Nephron progenitor cell (in vitro differentiated cells): ENCODE measurements at places on chromosomes 11 and 22.

DNA sequence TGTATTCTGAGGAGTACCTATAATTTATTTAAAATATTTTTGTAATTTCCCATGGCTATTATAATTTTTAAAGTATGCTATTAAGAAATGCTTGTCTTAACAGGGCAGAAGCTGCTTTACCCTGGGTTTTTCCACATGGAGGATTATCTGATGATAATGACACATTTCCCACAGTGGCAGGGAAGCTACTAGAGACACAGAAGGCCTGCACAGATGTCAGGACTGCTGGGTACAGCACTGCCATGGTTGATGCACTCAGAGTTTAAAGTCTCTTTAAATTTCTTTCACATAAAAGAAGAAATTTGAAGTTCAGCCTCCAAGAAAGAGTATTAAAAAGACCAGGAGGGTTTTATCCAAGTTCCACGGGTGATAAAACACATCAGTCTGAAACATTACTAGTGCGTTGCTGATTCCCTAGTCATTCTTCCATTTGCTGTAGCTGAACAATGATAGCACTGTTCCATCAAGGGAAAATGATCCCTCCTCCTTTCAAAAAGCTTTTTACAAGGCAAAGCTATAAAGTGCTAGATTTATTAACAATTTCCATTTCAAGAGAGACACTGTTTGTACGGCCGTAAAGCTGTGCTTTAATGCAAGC lies 363.0 kb downstream of the CNTN5 start:
- no peak for DNase-seq

DNA sequence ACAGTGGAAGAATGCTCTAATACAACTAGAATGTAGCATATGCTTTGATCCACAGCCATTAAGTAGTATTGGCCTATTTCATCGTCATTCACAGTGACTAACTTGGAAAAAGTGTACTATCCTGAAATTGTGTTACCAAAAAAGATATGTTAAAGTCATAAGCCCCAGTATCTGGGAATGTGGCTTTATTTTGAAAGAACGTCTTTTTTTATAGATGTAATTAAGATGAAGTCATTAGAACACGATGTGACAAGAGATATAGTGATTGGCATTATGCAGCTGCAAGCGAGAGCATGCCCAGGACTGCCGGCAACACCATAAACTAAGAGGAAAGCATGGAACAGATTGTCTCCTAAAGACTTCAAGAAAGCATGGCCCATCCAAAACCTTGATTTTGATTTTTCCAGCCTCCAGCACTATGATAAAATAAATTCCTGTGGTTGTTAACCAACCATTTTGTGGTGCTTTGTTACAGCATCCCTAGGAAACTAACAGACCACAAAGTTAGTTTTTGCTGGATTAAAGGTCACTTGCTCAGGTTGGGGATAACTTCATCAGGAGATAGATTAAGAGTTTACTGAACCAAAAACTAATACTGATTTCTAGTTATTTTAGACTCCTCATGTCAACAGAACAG lies 870.6 kb upstream of the LRRC4C start:
- no peak for DNase-seq

- no peak for DNase-seq
These were observed 17.8 kb upstream of the OAF start for GRCh38 chr11:120192831-120193625.

DNA sequence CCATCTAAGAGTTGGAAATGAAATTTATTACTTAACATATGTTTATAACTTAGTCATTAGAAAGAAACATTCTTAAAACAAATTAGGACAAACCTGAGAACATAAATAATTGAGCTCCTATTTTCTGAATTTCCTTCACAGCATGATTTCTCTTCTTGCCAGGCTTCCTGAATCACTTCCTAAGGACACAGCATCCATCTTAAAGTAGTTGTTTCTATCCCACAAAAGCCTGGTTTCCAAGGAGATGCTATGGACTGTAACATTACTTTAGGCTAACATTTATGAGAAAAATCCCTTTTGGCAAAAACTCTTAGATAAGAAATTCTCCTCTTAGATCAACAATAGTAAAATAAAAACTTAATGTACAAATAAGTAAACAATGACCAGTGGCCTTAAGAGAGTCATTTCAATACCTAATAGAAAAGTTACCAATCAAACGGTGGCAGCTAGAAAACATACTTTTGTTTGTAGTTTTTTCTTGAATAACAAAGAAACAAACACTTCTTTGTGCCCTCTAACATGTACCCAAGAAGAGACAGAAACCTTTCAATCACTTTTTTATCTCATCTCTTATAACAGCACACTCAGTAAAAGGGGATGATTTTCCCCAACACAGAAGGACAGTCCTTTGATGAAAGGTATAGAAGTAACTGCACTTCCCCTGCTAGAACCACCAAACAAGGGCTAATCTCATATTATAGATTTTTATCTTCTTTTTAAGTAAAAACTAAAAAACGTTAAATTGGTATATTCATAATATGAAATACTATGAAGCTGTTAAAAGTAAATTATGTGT lies 74.5 kb downstream of the TTC28 start:
- no peak for DNase-seq

DNA sequence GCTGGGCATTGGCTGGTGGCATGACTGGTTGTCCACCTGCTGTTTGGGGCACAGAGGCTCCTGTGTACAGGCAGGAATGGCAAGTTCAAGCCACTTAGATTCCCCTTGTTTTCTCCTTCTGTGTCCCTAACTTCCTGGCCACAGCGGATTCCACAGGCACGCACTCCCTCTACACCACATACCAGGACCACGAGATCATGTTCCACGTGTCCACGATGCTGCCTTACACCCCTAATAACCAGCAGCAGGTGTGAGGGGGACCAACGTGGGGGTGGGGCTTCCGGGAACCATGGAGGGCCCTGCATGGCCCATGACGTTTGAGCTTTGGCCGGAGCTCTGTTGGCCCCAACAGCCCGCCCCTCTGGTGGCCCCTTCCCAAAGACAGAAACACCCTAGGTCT lies 7.8 kb downstream of the SIPA1 start:
- no peak for DNase-seq

GRCh38 chr11:106217456-106217855 lies 140.0 kb downstream of the AASDHPPT start:
- DNase-seq = no peak

- DNase-seq = peak; percentile 70
These were observed 21.3 kb upstream of the PIK3IP1 start for GRCh38 chr22:31313366-31314147.

DNA sequence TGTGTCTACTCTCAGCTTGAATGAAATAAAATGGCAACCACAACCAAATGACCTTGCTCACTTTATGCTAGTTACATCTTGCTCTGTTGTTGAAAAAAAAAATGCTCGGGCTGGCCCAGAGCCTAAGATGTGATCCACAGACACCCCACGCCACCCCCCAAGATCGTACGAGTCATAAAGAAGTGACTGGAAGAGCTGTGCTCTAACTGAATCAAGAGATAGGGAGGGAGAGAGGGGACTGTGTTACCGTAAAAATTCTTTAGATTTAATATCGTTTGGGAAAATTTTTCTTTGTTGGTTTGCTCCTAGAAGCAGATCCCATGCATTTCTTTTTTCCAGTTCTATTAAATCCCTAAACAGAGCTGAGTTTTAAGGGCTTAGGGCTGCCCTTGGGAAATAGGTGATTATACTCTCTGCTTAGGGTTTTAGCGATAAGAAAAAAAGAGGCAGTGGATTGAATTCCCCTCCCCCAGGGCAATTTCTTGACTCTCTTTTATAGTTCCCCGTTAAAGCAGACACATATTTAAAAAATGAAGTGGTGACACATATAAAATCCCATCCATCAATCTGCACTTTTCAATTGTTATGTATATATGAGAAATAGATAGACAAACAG lies 14.5 kb downstream of the MAML2 start:
- DNase-seq = no peak

- DNase-seq = no peak
These were observed 8.2 kb downstream of the GTPBP1 start for GRCh38 chr22:38713921-38714320.

GRCh38 chr11:112497826-112498225 lies 237.2 kb upstream of the PLET1 start:
- DNase-seq = no peak

DNA sequence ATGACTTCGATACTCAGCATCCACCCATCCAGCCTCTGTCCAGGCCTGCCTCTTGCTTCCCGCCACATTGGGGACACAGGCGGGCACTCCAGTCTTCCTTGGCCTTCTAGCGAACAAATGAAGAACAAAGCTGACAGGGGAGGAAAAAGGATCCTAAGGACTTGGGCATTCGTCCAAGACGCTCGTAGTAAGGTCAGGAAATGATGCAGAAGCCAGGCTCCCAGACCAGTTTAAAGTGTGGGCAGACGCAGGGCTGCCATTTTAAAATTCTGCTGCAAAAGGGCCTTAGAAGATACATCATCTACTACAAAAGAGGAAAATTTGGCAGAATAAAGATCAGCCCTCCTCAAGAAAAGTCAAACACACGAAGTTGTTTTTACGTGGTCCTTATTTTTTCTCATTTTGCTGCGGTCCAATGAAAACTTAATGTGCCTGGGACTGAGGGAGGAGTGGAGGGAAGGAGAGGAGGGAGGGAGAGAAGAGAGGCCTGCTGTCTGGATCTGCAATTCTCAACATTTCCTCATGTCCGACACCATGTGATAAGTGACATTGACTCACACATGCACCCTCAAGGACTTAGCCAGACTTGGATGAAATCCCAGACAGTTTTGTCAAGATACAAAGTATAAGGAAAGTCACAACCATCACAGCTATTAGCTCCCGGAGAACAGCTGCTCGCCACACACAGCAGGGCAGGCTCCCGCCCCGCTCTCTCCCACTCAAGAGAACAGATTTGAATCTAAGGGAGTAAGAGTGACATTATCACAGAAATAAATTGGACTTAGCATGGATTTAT lies 5.7 kb downstream of the DNAL4 start:
- DNase-seq = no peak

GRCh38 chr11:34026432-34026831 lies 25.1 kb upstream of the CAPRIN1 start:
- no peak for DNase-seq

GRCh38 chr11:44632466-44633123 lies 67.1 kb downstream of the CD82 start:
- no peak for DNase-seq

DNA sequence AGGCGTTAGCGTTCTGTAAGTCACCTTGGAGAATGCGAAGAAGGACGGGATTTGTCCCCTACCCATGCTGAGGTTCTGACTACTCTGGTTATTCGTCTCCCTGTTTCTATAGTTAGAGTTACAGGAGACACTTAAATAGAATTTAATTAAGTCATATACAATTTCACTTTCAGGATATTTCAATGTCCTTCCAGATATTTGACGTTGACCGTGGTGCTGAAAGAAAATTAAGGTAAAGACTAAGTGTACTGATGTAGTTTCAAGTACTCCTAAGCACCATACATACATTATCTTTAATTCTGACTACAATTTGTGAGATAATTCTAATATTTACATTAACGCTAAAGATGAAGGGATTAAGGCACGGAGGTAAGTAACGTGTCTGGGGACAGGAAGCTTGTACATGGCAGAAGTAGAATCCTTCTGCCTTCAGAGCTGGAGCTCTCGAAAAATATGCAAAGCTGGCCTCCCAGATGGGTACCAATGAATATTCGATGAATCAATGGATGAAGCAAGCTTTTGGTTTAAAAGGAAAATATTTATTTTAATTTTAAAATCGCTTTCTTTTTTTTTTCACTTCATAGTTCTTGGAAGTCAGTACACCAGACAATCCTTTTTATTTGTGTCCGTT lies 539 bp upstream of the SLC36A4 start:
- no peak for DNase-seq

- DNase-seq = no peak
These were observed 196.4 kb downstream of the GUCY1A2 start for GRCh38 chr11:106821826-106822225.

- DNase-seq = no peak
These were observed 4.7 kb downstream of the DDIAS start for GRCh38 chr11:82906236-82906635.

GRCh38 chr22:35315855-35316745 lies 16.4 kb downstream of the TOM1 start:
- no peak for DNase-seq

DNA sequence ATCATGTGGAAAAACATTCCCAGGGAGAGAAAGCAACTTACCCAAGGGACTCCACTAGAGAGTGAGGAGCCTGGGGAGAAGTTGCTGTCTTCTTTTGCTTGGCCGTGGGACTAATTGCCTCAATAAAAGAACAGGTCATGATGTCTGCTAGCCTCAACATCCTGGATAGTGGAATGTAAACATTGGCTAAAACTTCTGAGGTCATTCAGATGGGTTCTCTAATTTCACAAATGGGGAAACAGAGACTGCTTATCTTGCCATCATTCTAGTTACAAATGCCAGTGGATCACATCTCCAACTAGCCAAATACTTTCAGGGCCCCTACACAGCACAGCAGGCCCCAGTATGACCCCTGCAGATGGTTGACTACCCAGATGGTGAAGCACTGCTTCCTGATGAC lies 28.4 kb upstream of the PAMR1 start:
- DNase-seq = no peak

DNA sequence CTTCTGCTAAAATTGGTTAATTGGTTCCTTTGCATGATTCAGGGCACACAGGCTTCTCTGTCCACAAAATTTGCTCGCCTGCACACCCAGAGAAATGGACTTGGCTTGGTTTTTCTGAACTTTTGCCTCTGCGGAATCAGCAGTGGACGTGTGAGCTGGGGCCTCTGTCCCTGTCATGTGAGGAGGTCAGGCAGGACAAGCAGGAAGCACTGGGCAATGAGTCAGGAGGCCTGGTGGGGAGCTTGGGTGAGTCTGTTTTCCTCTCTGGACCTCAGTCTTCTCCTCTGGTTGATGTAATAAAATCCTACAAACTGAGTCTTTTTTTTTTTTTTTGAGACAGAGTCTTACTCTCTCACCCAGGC lies 10.4 kb upstream of the CELSR1 start:
- no peak for DNase-seq

GRCh38 chr11:28606930-28607329 lies 498.7 kb downstream of the METTL15 start:
- DNase-seq = no peak

GRCh38 chr11:37422511-37422910 lies 824.5 kb upstream of the RAG2 start:
- DNase-seq = no peak

- DNase-seq = peak; percentile 71
These were observed at the start of gene KDELR3 for GRCh38 chr22:38467904-38468442. Gene KDELR3, plus strand, starts transcription at chr22:38468096. Its CDS starts 138 bp downstream, at chr22:38468234.

DNA sequence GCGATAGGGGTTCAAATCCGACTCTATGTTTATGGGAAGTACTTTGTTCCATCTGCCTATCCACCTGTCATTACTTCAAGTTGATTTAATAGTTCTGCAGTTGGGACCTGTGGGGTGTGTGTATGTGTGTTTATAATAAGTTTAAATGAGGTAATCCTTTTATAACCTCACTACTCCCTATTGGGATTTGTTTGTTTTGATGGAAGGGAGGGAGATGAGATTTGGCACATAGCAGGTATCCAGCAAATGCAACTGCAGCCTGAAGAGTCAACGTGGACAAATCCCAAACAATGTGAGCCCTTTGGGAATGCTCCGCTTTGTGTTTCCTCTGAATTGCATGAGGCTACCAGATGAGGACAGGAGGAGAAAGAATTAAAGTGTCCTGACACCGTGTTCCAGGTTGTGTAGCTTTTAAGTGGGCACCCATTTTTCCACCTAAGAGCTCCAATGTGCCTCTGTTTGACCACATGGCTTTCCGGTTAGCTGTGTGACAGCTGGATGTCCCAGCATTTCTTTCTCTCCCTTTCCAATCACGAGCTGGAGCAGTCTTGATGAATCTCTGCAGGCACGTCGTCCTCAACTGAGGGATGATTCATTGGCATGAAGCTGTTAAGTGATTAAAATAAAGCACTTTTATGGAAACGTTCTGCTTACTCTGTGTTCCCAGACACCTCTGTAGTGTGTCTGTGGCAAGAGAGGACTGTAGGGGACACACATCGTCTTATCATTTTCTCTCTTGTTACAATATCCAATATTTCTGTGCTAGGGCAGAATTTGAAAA lies 610.7 kb downstream of the NTM start:
- no peak for DNase-seq
